ENCODE measurements at places on chromosomes 13 and 19.

DNA sequence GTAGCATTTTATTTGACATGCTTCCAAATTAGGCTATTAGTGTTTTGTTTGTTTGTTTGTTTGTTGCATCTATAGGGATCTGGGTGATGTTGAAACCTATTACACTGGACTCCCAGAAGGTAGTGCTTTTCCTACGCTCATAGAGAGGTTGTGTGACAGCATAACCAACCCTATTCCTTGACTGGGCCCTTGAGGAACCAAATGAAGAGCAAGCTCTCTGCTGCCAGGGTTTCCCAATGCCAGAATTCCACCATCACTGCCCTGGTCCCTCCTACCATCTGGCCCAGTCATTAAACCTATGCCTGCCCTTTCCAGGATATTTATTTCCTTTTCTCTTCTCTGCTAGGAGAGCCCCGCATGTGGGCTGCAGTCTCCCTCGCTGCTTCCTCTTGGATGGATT is 210.6 kb downstream of the IRS2 start:
- no peak for DNase-seq

DNA sequence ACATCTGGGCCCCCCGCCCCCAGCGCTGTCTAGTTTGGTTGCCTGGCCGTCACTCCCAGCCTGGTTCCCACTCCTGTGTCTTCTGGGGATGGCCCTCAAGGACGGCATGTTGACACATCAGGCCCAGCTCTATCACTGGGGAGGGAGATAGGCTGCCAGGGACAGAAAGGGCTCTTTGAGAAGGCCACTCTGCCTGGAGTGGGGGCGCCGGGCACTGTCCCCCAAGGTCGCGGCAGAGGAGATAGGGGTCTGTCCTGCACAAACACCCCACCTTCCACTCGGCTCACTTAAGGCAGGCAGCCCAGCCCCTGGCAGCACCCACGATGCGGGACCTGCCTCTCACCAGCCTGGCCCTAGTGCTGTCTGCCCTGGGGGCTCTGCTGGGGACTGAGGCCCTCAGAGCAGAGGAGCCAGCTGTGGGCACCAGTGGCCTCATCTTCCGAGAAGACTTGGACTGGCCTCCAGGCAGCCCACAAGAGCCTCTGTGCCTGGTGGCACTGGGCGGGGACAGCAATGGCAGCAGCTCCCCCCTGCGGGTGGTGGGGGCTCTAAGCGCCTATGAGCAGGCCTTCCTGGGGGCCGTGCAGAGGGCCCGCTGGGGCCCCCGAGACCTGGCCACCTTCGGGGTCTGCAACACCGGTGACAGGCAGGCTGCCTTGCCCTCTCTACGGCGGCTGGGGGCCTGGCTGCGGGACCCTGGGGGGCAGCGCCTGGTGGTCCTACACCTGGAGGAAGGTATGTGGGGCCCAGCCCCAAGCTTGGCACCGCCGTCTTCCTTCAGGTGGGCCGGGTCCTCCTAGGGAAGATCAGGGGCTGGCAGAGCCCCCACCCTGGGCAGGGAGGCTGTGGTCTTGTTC is at the start of gene AMH:
AMH (plus strand) TSS at position 314 of the 857 bp plus-strand sequence; CDS start at position 324, 10 bp downstream.
- no peak for DNase-seq

GRCh38 chr19:18469069-18469846 is 31.3 kb upstream of the ISYNA1 start:
- peak; percentile 32 for DNase-seq

GRCh38 chr13:50757008-50757407 is 86.5 kb downstream of the DLEU7 start:
- no peak for DNase-seq

- no peak for DNase-seq
Observed at GRCh38 chr13:54185101-54185500, 1156.5 kb downstream of the OLFM4 start.

- no peak for DNase-seq
Observed at GRCh38 chr19:47239610-47240296, 8.8 kb upstream of the BBC3 start.

DNA sequence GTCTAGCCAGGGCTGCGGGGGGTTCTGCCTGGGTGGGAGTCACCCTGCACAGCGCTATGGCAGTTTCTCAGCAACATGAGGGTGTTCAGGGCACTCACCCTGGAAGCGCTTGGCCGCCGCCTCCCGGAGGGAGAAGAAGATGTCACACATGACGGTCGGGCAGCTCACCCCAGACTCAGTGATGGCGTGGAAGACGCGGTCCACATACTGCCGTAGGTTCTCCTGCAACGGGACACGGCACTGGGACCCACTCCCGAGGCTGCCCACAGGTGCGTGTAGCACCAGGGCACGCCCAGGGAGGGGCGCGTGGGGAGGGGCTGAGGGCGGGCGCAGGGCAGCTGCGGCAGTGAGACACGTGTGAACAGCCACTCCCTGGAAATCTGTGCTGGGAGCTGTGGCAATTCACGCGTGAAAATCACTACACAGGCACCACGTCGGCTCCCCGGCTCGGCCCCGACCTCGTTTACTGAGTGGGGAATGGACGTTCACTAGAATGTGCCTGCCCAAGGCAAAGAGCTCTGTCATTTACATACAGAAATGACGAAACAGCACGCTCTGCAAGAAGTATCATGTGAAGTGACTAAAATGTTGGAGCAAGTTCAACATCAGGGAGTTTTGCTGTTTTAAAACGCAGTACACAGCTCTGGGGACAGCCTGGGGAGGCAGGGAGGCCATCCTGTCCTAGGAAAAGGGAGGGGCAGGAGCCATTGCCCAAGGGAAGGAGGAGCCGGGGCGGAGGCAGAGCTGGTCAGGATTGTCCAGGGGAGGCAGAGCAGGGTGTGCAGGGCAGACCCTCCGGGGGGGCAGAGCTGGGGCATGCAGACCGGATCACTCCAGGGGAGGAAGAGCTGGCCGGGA is 41.5 kb upstream of the C13orf46 start:
- no peak for DNase-seq

- DNase-seq = no peak
Observed at GRCh38 chr13:46565808-46566750, 13.1 kb downstream of the LRCH1 start.

DNA sequence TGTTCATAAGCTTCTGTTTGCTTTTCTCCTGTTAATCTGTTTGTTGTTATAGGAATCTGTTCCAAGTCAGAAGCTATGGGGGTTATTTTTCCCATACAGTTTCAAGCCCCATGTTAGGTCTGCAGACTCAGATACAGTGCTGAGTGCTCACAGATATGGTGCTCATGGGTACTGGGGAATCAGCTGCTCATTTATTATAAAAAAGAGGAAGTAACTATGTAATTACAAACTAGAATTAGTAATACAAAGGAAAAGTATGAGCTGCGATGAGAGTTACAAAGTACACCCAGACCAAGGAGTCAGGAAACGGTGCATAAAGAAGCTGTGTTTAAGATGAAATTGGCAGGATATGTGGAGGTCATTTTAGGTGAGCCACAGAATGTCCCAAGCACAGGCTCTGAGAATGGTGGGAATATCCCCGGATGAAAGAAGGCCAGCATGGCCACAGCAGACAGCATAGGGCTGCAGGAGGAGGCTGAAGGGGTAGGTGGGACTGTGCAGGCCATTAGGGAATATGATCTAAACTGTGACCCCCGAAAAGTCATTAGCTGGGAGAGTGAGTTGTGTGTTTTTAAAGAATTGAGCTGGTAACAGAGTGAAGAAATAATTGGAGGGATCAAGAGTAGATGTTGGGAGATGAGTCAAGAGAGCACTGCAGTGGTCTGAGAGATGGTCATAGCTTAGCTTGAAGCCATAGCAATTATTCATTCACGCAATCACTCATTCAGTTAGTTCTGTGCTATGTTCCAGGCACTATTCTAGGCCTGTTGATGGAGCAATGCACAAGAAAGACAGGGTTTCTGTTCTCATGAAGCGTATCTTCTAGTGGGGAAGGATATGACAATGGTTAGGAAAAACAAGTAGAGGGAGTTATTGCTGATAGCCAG is 177.4 kb upstream of the UBL3 start:
- no peak for DNase-seq

DNA sequence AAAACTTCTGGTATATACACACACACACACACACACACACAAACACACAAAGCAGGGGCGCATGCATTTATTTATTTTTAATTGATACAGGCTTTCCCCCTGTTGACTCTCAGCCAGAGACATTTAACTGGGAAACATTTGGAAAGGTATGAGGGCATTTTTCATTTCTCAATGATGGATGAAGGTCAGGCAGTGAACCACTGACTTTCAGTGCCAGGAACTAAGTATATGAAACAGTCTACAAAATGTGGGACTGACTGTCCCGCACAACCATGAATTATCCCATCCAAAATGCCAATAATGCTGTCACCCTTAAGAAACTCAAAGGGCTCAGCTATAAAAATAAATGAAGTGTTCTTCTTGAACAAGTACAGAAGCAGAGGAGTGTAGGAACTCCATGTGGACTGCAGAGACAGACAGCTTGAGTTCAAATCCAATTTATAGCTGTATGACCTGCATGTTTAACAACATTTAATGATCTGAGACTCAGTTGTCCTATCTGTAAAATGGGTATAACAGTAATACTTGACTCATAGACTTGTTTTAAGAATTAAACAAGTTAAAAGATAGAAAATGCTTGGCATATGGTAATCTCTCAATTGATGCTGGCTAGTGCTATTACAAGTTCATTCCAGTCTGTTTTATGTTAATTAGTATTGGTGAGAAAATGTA is 25.0 kb upstream of the INTS6 start:
- DNase-seq = no peak

DNA sequence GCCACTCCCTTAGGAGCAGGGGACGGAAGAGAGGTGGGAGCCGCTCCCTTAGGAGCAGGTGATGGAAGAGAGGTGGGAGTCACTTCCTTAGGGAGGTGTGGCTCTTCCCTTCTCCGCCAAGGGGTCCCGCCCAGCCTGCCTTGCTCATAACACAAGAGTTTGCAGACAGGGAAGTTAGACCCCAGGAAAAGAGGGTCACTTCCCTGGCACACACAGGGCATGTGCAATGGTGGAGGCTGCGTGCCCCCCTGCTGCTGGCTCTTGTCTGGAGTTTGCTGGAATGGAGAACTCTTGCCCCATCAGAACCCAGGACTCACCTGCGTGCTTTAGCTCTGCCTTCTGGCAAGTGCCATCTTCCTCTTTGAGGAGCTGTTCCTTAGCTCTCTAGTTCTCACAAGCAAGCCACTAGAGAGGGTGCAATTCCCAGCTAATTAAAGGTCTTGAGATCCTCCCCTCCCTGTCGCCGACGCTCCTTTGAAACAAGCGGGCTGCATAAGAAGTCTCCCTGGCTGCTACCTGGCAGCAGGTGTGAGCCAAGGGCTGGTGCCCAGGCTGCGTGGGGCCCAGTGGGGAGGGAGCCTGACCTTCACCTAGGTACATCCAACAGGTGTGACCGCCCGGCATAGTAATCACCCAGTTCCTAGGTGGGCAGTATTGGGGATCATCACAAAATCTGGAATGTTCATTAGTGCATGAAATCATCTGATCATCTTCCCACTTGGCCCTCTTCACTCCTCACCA is 281.6 kb downstream of the ZNF536 start:
- DNase-seq = no peak

GRCh38 chr19:17468302-17469091 is 1.8 kb upstream of the SLC27A1 start:
- DNase-seq = no peak

DNA sequence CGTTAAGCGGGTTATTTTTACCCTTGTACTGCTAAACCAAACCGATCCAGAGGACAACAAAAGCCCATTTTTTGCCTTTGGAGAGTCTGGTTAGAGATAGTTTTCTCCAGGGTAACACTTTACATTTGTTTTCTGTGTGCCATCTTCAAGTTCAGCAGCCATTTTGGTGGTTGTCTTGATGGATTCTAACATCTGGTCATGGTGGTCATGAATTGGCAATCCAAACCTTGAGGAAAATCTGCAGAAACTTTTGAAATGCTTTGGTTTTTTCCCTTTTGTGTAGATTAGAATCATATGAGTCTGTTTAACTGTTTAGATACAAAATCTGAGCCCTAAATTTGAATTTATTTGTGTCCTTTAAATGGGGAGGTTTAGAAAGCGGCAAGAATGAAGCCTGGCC is 16.6 kb downstream of the HNRNPM start:
- no peak for DNase-seq

DNA sequence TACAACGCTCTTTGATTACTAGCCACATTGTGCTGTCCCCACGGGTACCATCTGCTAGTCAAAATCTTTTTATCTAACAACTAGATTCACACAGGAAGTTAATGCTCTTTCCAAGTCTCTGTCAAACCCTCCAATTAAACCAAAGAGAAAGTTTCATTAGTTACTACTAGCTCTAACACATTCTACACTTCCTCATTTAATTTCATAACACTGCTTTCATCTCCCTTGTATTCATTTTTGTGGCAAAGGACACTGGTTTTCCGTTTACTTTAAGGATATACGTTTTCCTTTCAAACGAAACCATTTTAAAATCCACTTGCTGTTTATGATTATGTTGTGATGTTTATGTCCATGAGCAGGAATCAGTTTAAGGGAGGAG is 5.3 kb downstream of the DYRK1B start:
- DNase-seq = no peak

GRCh38 chr19:35509861-35510625 is 3.4 kb downstream of the DMKN start:
- DNase-seq = peak; percentile 53
